ENCODE measurements at places on chromosomes 1 and 21. TPM values are rescaled to one million over a fixed set of nuclear protein-coding genes. Genes with fewer than 3 reads are reported as not detected.

DNA sequence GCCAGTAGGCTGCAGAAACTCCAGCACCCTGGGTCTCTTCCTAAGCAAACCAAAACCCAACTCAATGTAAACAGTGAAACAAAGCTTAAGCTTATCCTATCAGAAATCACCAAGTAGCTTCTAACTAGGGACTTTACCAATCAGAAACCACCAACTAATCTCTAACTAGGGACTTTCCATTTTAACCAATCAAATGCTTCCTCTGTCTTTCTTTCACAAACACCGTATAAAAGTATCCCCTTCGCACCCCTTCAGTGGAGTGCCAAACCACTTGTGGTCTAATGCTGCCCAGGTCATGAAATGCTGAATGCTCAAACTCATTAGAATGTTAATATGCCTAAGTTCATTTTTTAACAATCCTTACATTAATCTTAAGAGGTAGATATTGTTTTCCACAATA is 250.5 kb upstream of the DUSP10 start:
- no peak for DNase-seq

The RGS1 gene
- not detected for total RNA-seq

The DENND2D gene
- total RNA-seq = 0.41 TPM

DNA sequence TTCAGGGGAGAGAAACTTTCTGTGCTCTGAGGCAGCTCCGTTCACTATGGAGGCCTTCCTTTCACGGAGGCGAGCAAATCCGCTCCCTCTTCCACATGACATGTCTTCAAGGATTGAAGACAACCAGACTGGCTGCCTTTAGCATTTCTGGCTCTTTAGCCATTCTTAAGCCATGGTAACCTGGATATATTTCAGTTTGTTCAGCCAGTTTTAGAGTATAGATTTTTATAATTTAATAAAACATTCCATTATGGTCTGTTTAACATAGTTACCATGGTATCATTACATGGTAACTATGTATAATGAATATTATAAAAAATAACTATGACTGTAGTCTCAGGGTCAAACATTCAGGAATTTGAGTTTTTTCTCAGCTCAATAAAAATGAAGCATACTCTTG is 54.2 kb upstream of the NFIA start:
- no peak for DNase-seq

DNA sequence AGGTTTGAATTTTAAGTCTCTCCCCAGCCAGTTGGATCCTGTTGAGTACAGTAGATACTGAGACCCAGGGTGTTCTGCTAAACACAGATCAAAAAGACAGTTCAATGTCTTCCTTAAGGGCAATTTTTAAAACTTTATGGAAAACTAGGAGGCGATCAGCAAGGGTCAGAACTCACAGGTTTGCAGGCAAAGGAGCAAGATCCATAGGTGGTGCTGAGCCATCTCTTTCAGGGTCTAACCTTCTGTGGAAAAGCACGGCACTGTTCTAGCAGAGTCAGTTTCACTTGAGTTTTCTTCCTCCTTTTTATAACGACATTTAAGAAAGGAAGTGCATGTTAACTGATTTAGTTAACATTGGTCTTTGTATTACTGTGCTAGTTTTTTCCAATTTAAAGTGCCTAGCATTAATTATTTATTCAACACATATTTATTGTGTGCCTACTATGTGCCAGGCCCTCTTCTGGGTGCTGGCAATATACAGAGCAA is at the start of gene CD84:
Gene CD84 (minus strand): TSS at position 281 of the 486 bp plus-strand sequence. CDS start 59 bp downstream, at position 222.
- DNase-seq = no peak

The PODN gene
- not detected for total RNA-seq

- DNase-seq = no peak
Observed at GRCh38 chr1:67921725-67922489, 88.6 kb upstream of the GNG12 start.

DNA sequence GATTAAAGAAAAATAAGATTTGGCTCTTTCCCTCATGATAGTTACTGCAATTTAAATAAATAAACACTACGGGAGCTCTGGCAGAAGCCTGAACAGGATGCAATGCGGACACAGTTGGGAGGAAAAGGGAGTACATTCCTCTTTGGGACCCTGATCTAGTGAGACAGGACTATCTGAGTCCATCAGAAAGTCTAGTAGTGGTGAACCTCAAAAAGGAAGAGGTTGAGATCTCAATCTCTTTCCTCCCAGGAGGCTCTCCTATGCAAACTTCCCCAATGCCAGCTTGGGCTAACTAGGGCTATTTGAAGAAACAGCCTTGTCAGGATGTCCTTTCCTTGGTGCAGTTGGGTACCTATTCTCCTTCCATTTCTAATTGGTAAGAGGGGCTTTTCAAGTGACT is 4.9 kb upstream of the ABCD3 start:
- no peak for DNase-seq

DNA sequence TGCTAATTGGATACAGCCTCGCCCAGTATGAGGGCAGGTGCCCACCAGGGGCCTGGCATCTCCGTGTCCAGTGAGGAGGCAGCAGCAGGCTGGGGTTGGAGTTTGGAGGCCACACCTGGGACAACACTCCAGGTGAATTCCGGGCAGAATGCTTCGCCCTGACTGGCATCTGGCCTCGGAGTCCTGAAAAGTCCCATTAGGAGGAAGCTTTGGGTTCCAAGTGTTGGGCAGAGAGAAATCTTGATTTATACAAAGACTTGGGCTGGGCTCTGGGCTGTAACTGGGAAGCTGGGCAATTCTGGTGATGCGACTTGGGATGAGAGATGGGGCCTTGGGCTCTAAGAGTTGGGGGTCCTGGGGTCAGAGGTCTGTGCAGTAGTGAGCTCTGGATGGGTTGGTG is 48.1 kb upstream of the CSF3R start:
- DNase-seq = no peak

GRCh38 chr1:239269706-239270105 is 116.7 kb upstream of the CHRM3 start:
- no peak for DNase-seq

DNA sequence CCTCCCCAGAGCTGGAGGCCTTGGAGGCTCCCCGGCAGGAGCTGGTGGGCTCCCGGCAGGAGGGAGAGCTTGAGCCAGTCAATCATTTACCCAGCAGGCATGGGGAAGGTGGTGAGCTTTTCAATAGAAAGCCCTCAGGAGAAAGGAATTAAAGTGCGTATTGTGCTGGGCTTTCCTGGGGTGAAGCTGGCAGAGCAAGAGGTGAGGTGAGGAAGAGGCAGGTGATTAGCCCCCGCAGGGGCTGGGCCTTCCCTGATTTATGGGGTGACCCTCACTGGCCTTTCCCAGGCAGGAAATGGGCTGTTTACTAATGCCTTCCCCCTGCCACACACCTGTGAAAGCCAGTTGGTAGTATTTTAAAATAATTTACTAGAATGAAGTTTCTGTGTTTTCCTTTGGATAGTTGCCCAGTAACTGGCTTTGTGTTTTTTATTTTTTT is 25.8 kb downstream of the CLDN14 start:
- peak; percentile 52 for DNase-seq

- no peak for DNase-seq
Observed at GRCh38 chr1:145975216-145975615, 10.7 kb downstream of the POLR3GL start.

The TMEM82 gene
- not detected for total RNA-seq

- DNase-seq = no peak
Observed at GRCh38 chr1:29179641-29180184, 2.0 kb downstream of the SRSF4 start.

DNA sequence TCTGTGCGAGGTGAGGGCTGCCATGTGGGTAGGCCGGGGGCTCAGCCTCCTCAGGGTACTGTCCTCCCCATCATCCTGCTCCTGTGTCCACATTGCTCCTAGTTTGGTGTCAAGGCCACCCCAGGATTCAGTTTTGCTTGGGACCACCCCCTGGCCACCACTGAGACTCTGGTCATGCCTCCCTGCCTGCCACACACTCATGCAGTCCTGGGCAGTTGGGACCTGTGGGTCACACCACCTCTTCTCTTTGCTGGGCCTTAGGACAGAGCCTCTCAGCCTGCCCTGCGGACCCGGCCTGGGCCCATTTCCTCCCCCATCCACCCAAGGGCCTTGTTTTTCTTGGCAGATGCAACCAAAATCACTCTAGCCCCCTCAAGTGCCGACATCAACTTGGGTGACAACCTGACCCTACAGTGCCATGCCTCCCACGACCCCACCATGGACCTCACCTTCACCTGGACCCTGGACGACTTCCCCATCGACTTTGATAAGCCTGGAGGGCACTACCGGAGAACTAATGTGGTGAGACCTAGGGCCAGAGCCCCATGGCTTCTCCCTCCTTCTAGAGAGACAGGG is 19.4 kb downstream of the TMEM81 start:
- no peak for DNase-seq

DNA sequence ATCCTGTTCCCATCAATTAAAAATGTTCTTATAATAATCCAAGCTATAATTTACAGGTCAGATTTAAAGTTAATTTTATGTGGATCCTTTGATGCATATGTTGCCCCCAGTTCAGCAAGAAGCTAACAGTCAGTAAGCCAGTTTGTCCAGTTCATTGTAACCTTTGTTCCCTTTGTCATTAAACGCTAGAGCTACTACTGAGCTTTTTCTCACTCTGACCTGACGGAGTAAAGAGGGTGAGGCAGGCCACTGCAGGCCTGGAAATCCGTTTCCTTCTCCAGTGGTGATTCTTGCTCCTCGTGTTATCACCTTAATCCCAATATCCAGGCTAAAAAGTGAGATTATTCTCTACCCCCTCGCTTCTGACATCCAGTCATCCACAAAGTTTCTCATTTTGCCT is 10.2 kb downstream of the YBX1 start:
- no peak for DNase-seq

GRCh38 chr1:94727846-94728715 is 92.1 kb upstream of the SLC44A3 start:
- peak; percentile 90 for DNase-seq

GRCh38 chr1:82177192-82177591 is 376.5 kb downstream of the ADGRL2 start:
- DNase-seq = no peak

DNA sequence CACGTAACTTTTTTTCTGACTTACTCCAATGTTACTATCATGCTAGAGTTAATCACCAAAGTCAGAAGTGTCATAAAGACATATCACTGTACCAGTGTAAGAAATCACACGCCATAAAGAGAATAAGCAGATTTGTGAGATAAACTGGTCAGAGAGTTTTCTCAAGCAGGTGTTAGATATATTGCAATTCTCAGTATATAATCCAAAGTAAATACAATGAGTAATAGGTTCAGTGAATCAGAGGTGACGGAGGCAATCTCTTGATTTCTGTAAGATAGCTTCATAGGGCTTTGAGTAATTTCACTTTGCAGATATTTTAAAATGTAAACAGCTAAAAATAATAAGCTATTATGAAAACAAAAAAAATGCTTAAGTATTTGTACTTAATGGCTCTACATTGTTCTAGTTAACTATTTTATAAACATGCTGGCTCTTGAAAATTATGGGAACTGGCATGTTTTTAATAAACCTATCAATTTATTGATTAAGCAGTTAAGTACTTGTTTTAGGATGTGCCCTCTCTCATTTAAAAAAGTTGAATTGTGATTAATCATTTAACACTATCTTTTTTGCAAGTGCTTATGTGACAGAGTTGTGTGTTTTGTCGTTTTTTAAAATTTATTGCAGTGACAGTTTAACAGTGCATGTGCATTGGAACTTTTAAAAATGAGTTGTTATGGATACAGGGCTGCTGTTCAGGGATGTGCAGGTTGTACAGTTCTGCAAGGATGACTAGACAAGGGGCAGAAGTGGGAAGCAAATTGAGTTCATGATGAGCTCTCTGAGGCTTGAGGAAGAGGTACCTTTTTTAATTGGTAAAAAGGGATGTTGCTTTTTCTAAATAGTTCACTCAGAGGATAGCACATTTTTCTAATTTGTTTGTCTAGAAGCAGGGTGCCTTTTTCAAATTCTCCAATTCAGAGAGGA is 119.1 kb downstream of the USP25 start:
- DNase-seq = peak; percentile 83

The PLEKHN1 gene
- total RNA-seq = 0.93 TPM

DNA sequence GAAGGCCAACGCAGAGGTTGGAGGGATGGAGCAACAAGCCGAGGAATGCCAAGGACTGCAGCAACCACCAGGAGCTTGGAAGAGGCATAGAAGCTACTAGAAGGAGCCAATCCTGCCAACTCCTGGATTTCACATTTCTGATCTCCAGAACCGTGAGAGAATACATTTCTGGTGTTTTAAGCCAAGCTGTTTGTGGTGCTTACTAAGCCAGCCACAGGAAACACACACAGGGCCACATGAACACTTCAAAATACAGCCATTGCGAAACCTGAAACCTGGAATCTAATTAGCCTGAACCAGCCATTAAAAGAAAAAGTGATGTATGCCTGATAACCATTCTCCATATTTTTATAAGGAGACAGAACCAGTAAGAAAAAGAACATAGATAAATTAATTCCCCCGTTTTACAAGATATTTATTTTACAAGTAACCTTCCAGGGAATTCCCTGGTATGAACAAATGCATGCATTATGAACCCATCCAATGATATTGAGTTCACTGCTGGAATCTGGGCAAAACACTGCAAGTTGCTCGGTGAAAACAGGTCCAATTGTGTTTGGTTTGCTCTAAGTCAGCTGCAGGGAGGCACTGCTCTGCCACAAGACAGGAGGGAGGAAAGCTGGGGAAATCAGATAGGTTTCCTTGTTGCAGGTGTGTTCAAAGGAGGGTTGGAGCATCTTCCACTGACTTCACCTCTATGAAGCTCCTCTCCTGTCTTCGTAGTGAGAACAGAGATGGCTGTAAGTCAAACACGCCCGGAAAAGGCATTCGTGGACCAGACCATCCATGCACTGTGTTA is 70.2 kb downstream of the ETS2 start:
- DNase-seq = peak; percentile 31

DNA sequence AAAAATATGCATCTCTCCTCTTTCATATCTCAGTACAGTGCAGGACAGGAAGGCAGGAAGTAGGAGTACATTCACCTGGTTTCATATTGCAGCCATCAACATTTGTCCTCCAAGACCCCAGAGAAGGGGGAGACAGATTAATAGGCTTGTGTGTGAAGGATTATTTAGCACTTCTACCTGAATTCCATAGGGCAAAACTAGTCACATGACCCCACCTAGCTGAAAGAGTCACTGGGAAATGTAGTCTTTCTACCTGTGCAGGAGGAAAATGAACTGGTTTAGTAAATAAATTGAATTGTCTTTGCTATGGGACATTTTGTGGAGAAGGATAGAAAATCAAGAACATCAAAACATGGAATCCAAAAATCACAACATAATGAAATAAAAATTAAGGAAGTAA is 13.9 kb upstream of the TRIM33 start:
- DNase-seq = no peak

DNA sequence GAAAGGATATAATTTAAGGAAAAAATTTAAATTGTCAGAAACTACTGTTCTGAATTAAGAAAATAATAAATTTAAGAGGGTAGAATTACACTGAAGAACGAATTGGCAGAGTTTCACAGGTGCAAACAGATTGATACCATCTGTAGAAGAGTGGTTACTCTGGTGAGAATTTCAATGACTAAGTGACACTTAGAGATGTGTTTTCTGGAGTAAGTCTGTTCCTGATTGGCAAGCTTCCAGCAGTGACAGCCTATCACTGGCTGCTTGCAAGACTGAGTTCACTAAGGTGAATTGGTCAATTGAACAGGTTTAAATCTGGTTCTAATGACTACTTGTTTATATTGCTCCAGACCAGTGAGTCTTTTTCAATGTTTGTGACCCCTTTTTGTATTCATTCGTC is 838.2 kb upstream of the RGS18 start:
- peak; percentile 16 for DNase-seq

GRCh38 chr1:93042187-93043056 is 36.7 kb upstream of the MTF2 start:
- no peak for DNase-seq
